ENCODE measurements at places on chromosomes 7 and 10.

- no peaks in the 10 kb centered on the region for H3K27me3 ChIP-seq
- H3K27ac ChIP-seq = no peak overlapping the region
- no peak overlapping the region for H3K4me3 ChIP-seq
- no peak for ATAC-seq
- no peaks in the 10 kb centered on the region for H3K36me3 ChIP-seq
Measured at GRCh38 chr7:40996233-40996677, 706.6 kb downstream of the INHBA start.

- no peak overlapping the region for H3K27ac ChIP-seq
- no peaks in the 10 kb centered on the region for H3K36me3 ChIP-seq
- no peaks in the 10 kb centered on the region for H3K4me1 ChIP-seq
- H3K27me3 ChIP-seq = peaks cover 8% of the 10 kb centered on the region
- H3K4me3 ChIP-seq = no peak overlapping the region
Measured at GRCh38 chr7:38245409-38245977, 27.9 kb downstream of the TARP start.

DNA sequence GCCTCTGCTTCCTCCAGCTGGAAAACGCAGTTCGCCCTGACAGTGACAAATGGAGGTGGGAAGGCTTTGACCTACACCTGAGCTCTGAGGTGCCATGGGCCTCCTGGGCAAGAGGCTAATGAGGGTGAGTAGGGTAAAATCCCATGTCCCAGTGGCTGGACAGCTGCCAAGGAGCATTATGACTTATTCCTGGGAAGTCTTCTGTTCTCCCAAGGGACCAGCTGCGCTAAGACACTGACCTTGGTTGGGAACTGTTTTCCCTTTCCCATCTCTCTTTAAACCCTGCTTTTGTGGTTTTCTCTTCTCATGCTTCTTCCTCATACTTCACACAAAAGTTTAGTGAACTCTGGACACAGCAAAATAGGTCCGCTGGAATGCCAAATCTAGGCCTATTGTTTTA lies 72.6 kb downstream of the COPG2 start:
- ATAC-seq = no peak
- no peak overlapping the region for H3K27ac ChIP-seq
- no peak overlapping the region for H3K4me3 ChIP-seq
- H3K4me1 ChIP-seq = no peaks in the 10 kb centered on the region
- no peaks in the 10 kb centered on the region for H3K27me3 ChIP-seq

DNA sequence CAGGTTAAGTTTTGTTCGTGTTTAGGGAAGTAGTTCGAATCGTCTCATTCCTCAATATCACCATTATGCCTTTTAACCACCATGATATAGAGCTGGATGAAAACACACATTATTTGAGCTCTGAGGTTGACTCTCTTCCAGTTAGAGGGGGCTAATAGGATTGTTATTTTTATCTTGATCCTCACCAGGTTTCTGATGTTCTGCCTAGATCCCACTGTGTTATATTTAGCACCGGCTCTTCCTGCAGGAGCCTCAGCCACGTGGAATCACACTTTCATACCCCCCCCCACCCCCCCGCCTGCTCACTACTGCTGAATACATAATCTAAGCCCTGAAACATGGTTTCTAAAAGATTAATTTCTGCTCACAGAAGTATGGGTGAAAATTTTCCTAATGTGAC lies 88.3 kb downstream of the NRCAM start:
- no peak overlapping the region for H3K27ac ChIP-seq
- no peaks in the 10 kb centered on the region for H3K27me3 ChIP-seq
- H3K36me3 ChIP-seq = no peaks in the 10 kb centered on the region

DNA sequence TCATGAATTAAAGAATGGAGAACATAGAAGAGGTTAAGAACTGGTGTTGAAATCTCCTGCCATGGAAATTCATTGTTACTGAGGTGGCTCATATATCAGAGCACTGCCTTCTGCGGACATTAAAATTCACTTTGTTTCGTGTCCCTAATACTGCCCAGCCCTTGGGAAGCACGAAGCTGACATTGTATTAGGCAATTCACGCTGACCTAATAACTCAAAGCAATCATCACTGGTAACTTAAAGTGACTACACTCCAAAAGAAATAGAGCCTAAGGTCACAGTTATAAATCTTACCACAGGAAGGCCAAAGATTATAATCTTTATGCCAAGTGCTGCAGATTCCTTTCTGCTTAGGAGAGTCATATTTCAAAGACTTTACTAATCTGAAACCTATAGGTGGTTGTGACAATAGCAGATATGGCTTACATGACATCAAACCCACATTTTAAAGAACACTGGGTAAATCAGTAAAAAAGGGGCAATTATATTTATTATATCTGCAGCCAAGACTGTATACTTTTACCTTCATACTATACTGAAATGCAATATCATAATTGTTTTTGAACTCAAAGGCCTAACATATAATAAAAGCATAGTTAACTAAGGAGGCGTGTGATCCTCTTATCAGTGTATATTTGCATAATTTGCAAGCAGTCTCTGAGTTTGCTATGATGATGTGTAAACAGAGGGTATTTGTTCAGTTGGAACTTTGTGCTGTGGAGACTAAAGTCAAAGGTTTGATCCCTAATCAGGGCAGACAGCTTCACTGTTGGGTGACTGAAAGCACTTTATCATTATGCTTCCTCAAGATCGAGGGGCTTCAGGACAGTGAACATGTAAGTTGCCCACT lies 51.9 kb upstream of the CAPZA2 start:
- ATAC-seq = no peak
- peaks cover 5% of the 10 kb centered on the region for H3K4me1 ChIP-seq
- H3K36me3 ChIP-seq = no peaks in the 10 kb centered on the region
- no peak overlapping the region for H3K27ac ChIP-seq

All from stimulated activated memory B cell treated with anti-CD40 and anti-IgM and Interleukin-4, amounts not matched to agents 10 μg/mL and 1 μg/mL and 100 μg/mL, for 72 hours (primary cell).